ENCODE measurements at places on chromosomes 12 and 14.

DNA sequence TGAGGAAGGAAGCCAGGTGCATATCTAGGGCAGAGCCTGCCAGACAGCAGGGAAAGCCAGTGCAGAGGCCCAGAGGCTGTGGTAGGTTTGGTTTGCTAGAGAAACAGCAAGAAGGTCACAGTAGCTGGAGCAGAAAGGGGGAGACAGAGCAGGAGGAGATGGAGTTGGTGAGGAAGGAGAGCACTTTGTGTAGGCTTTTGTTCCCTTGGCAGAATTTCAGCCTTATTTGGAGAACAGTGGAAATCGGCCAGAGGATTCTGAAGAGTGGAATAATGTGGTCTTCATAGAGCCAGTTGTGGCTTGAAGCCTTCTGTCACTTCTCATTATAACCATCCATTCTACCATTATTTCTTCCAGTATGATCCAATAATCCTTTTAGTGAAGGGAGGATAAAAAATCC lies 212.9 kb upstream of the FAR2 start:
- DNase-seq: no peak

- no peak for DNase-seq
Observed at GRCh38 chr12:12032260-12032791, 38.4 kb upstream of the BCL2L14 start.

GRCh38 chr12:26524862-26525465 lies 308.0 kb downstream of the ITPR2 start:
- peak; percentile 1 for DNase-seq

DNA sequence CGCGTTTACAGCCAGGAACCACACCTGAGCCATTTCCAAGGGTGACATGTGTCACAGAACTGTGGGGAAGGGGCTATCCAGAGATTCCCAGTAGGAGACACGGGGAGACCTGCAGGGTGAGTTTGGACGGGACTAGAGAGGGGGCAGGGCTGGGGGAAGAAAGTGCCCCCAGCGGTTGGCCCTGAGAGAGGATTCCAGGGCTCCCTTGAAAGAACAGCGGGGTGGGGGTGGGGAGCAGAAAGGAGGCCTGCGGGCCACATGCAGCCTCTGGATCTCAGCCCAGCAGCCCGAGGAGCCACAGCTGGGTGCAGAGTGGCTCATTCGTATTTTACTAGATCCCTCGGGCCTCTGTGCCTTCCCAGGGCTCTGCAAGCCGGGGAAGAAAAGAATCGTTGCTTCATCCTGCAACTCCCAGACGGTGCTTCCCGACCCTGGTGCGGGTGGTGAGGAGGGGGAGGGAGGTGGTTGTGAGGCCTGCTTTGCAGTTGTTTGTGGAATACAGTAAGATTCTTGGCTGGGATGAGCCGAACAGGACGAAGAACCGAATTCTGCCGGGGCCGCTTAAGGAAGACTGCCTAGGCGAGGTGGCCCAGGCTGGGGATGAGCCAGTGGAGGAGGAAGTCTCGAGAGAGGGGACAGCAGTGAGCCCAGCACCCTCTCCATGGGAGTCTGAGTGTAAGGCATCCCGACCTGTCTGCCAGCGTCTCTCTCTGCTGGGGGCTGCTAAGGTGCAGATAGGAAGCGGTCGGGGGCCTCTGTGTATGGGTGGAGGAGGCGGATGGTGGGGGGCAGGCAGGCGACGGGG lies 36.1 kb upstream of the ANKRD9 start:
- no peak for DNase-seq

GRCh38 chr12:103833095-103833775 lies 7.8 kb downstream of the NT5DC3 start:
- no peak for DNase-seq

DNA sequence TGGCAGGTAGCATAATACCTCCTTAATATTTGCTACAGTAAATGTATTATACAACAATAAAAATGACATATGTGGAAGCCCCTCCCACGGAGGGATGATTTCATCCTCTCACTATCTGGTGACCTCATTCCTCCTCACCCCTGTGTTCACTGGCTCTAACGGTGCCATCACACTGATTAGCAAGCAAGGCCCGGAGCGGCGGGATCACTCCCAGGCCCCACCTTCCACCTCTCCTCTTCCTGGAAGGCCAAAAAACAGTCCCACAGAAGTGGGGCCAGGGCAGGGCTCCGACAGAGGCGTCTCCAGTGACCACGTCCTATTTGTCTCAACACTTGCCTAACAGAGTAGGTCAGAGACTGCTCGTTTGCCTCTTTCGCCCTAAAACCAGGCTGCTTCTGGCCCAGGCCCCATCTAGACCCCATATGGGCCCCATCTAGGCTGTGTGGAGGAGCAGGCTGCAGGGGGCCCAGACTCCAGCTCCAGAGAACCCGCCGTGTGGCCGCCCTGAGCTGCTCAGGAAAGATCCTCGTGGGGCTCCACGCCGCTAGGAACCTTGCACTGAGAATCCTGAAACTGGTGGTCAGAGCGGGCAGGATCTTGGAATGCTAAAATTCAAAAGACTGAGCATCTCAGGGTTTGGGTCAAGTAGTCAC lies 3.7 kb downstream of the SELPLG start:
- no peak for DNase-seq

DNA sequence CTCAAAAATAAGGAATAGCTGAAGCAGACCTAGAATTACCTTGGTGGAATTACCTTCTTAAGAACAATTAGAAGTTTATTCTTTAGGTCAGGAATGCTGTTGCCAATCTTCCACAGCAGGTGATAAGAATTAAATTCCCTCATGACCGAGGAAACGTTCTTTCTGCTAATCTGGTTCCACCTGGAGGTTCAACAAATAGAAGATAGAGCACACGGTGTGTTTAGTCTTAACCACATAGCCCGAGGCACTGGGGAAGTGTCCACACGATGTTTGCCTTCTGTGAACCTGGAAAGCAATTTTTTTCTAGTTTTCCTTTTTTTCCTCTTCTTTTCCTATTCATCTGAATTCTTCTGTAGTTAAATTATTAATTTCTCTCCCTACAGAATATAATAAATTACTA lies 906.9 kb downstream of the NRXN3 start:
- DNase-seq: no peak

DNA sequence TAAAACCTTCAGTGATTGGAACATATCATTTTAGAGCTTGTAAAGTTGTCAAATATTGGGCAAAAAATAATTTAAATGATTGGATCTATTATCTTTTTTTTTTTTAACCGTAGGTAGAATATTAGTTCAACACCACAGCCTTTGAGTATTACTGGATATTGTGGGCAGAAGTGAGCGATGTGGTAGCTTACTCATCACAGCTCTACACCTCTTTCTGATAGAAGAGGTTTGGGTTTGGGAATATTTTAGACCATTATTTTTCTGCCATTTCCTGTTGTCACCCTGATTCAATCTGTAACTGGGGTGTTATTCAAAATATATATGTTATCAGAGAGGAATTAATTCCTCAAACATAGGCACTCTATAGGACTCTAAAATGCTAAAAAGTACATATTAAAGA lies 34.8 kb upstream of the SLC38A2 start:
- no peak for DNase-seq

- no peak for DNase-seq
Observed at GRCh38 chr14:35159742-35160409, 37.5 kb downstream of the PRORP start.

DNA sequence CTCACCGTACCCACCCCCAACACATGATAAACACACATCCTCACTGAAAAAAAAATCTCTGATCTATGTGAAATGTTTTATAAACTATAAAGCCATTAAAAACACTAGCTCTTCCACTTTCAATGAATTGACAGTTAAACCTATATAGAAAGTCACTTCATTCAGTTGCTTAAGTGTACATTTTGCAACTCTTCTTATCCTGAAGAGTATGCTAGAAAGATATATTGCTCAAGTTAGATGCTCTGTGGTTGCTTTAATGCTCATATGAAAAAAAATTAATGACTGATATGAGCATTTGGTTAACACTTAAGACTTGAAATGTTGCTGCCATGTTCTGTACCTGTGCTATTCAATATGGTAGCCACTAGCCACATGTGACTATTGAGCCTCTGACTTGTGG lies 21.0 kb upstream of the MIA2 start:
- no peak for DNase-seq

DNA sequence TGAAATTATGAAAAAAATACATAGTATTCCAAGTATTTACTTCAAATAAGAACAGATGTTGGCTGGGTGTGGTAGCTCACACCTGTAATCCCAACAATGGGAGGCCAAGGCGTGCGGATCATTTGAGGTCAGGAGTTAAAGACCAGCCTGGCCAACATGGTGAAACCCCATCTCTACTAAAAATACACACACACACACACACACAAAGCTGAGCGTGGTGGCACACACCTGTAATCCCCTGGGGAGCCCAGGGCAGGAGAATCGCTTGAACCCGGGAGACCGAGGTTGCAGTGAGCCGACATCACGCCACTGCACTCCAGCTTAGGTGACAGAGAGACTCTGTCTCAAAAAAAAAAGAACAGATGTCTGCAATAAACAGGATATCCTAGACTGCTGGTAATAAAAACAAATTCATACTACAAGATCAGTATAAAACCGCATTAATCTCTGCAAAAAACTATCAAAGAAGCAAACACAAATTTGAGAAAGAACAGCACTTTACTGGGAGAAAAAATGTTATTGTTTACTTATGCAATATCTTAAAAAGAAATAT lies 23.8 kb downstream of the EEA1 start:
- no peak for DNase-seq

DNA sequence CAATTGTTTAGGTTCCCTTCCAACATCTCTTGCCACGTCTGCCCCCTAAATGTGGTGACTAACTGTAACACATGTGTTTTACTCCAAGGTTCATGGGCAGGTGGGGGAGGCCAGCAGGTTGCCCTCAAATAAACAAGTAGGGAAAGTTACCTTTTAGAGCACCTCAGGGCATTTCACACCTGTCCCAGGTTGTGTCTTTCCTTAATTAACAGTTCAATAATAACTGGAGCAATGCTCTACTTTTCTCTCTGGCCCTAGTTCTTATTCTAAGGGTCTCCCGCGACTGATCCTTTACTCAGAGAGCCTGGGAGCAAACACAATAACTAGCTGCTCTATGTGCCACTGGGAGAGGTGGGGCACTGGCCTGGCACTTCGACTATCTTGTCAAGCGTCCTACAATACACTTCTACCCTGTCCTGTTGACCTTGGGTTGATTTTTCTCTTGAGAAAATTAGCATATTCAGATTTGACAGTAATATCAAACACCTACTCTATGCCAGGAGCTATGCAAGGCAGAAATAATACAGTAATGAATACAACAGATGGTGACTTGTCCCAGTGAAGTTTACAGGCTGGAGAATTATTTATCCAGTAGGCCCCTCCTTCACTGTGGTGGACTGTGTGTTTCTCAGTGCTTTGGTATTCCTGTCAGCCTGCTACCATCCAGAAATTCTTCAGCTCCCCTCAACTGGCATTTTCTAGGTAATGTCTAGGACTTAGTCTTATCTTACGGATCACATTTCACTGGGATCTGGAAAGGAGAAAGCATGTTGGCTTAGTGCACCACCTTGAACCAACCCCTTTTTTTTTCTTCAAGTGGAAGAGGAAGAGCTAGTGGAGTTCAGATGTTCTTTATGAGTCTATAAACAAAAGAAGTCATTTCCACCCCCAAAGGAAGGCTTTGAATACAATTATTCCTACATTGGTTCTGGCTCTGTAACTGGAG lies 202.6 kb downstream of the CRADD start:
- DNase-seq: no peak

DNA sequence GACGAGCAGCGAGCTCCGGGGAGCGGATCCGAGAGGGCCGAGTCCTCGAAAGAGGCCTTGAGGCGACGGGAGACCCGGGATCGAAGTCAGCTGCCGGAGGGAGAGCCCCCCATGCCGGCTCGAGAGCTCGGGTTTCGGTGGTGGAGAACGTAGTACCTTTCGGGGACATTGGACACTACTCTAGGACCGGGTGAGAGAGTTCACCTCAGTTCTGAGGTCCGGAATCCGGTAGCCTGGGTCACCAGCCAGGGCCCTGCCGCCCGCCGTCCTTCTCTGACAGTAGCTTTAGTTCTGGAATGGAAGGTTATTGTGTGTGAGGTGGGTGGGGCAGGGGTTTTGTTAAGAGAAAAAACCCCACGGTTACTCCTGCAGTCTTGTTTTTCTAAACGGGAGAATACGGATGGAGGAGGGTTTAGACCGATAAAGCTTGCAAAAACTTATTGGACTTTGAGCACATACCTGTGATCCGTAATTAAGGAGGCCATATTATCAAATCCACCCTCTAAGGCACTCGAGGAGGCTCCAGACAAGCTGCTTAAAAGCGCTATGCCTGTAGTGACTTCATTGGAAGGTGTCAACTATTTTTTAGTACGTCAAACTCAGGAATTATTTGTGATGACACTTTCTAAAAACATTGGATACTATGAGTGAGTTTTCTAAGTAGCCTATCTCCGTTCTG lies 765 bp downstream of the SCYL2 start:
- no peak for DNase-seq

GRCh38 chr12:121390856-121391255 lies 9.1 kb upstream of the RNF34 start:
- no peak for DNase-seq

DNA sequence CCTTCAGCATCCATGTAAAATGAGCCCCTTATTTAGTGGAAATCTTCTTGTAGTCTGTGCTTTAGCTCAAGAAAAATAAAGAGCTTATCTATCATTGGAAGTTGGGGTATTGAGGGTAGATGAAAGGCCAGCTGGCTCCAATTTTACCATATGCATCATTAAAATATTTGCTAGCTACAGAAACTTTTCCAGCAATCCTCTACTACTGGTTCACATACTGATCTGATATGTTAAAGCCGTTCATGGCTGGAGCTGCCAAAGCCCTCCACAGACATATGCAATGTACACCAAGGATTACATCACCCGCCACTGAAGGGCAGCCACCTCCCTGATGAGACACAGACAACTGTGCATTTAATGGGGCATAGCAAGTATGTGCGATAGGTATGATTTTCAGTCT lies 1205.3 kb downstream of the GALC start:
- DNase-seq: no peak

- no peak for DNase-seq
Observed at GRCh38 chr12:52259657-52260243, 14.7 kb upstream of the KRT86 start.

DNA sequence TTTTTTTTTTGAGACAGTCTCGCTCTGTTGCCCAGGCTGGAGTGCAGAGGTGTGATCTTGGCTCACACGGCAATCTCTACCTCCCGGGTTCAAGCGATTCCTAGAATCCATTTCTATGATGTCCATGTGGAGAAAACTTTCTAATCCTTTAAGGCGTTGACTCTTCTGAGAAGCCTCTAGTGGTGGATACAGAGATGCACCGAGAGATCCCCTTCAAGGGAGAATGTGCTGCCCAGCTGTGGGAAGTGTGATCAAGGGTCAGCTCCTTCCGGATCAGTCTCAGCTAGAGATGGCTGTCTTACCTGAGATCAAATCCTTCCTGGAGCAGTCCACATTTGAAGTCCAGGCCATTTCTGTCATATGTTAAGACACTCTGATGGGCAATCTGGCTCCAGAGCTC lies 92.7 kb upstream of the HECTD1 start:
- no peak for DNase-seq

DNA sequence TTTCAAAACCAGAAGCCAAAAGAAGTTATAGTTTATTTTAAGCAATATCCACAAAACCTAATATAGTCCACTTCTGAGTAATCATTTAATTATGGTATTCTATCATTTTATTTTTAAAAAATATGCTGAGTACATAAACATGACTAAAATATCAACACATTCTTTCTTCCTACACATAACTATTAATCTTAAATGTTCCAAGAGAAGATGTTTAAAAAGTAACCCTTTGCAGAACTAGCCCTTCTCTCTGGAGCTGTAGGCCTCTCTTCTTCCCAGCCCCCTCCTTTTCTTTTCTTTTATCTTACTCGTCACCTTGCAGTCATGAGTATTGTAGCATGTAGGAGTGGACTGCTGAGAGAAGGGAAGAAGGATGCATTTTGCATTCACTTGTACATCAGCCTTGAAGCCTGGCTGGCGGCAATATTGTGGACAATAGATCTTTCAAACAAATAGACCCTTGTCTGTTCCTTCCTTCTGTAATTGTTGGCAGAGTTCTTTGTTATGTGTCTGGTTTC lies 941.9 kb downstream of the NRXN3 start:
- DNase-seq: no peak

Measured in activated CD4-positive, alpha-beta T cell treated with anti-CD3 and anti-CD28 coated beads for 24 hours (primary cell).